SK-N-MC (cell line): ENCODE measurements at places on chromosomes 11 and 22.

- DNase-seq = no peak
Observed at GRCh38 chr11:19187833-19188258, 13.9 kb downstream of the CSRP3 start.

- DNase-seq = no peak
Observed at GRCh38 chr11:121029153-121029552, 5.3 kb downstream of the TBCEL start.

DNA sequence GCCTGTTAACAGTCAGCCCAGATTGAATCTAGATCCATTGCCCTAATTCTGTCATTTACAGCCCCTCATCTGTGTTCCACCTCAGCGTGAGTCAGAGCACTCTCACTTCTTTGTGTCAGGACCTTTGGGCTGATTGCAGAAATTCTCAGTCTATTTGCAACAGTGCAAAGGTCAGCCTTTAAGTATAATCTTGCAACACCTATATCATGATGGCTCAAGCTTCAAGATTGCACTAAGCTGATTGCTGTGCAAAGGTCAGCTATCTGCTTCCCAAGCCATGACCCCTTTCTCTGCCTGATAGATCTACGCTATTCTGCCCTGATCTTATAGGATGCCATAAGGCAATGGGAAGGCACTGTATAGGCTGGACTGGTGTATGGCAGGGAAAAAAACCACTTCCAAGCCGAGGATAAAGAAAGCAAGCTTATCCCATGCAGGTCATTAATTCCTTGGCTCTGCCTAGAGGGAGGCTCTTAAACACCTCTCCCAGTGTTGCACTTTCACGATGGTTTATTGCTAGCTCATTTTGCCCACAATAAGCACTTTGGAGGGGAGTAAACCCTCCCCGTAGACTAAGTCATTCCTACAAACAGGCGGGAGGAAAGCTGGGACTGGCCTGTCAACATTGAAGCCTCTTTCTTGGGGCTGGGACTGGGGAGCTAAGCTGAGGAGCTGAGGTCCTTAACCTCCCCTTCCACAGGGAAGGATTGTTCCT lies 100.6 kb downstream of the RRAS2 start:
- no peak for DNase-seq

- no peak for DNase-seq
Observed at GRCh38 chr11:134342572-134343340, 11.0 kb downstream of the GLB1L2 start.

DNA sequence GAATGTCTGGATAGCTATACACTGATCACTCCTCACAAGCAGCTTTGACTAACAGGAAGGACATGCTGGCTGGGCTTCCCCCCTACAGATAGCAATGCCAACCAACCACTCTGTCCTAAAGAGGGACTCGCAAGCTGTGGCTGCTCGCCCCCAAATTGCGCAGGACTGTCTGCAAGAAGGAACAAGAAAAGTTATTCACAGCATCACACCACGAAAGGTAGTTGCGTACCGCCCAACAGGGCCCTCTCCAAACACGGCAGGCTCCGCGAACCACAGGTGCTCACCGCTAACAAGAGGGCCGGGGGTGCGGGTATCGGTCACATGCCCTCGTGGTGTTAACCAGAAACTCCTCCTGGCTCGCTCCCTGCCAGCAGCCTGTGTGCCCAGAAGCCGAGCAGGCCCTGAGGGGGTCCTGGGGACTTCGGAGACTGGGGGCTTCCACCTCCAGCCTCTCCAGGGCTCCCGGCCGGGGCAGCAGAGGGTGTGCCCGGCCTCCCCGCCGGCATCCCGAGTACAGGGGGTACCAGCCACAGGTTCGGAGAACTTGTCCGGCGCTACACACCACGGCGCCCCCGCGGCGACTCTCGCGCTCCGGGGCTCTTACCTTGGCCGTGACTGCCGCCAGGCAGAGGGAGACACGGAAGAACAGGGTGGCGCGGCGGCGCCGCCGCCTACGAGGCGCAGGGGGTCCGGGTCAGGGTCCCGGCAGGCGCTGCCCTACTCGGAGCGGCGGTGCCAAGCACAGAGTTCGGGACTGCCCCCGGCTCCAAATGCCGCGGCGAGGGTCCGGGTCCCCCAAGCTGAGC lies 682 bp downstream of the LARGE1 start:
- no peak for DNase-seq

- DNase-seq = no peak
Observed at GRCh38 chr11:107564877-107565218, 687 bp downstream of the ALKBH8 start.

- no peak for DNase-seq
Observed at GRCh38 chr11:43947815-43948214, 5.4 kb downstream of the C11orf96 start.

GRCh38 chr11:3370311-3370870 lies 8.6 kb downstream of the ZNF195 start:
- DNase-seq = no peak

GRCh38 chr11:76119779-76120178 lies 86.5 kb downstream of the WNT11 start:
- no peak for DNase-seq

DNA sequence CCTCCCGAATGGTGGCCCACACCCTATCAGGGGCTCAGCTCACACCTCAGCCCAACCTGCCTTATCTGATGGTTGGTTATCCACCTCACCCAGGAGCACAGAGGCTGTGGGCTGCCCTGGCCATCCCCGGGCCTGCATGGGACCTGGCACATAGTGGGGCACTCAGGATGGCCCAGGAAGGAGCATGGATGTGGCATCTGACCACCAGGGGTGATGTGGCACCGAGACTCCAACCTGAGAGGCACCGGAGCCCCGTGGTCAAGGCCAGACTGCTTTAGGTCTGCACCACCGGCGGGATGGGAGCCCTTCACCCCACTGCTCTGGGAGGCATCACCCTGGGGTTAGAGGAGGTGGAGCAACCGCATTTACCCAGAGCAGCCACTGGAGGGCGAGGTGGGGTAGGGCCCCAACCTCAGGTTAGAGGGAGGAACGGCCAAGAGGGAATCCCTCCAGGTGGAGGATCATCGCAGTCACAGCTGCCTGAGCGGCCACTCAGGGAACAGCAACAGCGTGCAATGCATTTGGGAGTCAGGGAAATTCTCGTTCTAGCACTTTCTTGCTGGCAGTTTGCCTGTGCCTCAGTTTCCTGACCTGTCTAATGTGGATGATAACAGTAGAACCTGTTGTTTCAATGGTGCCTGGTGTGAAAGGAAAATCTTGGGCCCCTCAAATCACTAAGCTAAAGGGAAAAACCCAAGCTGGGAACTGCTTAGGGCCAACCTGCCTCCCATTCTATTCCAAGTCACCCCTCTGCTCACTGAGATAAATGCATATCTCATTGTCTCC lies 52.9 kb upstream of the CARS1 start:
- no peak for DNase-seq

- DNase-seq = no peak
Observed at GRCh38 chr11:9849389-9849788, 185.5 kb downstream of the SWAP70 start.

- no peak for DNase-seq
Observed at GRCh38 chr11:61418136-61418535, 11.6 kb downstream of the CPSF7 start.

GRCh38 chr11:100890789-100891188 lies 203.7 kb downstream of the ARHGAP42 start:
- no peak for DNase-seq

- DNase-seq = no peak
Observed at GRCh38 chr11:43952401-43953342, 10.2 kb downstream of the C11orf96 start.

DNA sequence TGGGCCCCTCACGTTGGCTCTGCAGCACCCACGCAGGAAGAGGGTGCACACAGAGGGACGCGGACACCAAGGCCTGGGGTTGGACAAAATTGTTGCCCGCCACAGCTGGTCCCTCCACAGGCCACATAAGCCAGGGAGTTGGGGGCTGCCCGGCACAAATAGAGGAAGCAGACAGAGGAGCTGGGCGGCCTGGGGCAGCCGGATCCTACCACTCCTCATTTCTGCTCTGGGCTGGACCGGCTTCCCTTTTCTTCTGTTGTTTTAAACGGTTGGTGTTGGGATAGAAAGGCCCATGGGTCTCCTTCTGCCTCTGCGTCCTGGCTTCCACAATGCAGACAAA lies 36.4 kb upstream of the LINC01488 start:
- no peak for DNase-seq

DNA sequence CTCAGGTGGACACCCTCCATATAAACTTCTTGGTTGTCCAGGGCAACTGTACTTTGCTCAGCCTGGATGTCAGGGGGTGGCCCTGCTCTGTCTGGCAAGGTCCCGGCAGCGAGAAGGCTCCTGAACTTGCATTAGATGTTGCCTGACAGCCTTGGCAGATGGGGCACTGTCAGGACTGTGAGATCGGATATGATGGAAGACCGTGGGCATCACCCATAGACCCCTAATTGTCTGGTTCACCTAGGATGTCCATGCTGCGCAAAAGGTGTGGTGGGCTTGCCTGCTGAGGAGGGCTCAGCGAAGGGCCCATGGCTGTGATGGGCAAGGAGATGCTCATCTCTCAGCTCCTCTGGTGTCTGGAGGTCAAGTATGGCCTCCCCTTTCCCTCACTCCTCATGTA lies 62.7 kb downstream of the MYO18B start:
- DNase-seq = no peak

GRCh38 chr11:102850973-102851745 lies 7.8 kb upstream of the MMP3 start:
- no peak for DNase-seq

GRCh38 chr22:22423681-22424080 lies 84.9 kb downstream of the ZNF280B start:
- no peak for DNase-seq

DNA sequence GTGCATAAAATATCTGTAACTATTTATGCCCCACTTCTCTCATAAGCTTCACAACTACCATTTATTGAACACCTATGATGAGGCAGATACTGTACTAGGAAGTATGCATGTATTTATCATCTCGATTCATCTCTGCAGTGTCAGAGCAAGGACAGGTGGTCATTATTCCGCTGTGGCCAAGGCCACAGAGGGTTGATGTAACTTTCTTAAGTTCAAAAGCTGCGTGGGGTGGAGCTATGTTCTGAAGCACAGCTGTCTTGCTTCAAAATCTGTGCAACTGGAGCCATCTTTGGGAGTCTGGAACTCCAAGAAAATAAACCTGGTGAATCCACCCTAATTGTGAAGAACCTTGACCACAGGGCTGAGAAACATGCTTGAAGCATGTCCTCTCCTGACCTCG lies 60.2 kb upstream of the HMGXB4 start:
- no peak for DNase-seq

DNA sequence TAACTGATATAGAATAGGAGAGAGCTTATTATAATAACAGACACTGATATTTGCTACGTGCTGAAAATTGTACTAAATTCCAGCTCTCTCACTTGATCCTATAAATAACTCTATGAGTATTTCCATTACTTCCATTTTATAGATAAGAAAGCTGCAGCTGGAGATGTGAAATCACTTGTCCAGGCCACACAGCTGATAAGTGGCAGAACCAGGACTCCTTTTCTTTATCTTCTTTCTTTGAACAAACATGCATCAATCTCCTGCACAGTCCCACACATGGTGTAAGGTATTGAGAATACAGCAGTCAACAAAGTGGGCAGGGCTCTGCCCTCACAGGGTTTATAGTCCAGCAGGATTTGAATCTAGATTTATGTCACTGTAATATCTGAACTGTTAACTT lies 652.1 kb downstream of the NELL1 start:
- DNase-seq = no peak

- no peak for DNase-seq
Observed at GRCh38 chr11:65274735-65275682, 13.2 kb downstream of the POLA2 start.

GRCh38 chr11:130278745-130279144 lies 36.0 kb downstream of the ZBTB44 start:
- no peak for DNase-seq

GRCh38 chr11:2673871-2674471 lies 25.8 kb downstream of the KCNQ1OT1 start:
- DNase-seq = no peak

DNA sequence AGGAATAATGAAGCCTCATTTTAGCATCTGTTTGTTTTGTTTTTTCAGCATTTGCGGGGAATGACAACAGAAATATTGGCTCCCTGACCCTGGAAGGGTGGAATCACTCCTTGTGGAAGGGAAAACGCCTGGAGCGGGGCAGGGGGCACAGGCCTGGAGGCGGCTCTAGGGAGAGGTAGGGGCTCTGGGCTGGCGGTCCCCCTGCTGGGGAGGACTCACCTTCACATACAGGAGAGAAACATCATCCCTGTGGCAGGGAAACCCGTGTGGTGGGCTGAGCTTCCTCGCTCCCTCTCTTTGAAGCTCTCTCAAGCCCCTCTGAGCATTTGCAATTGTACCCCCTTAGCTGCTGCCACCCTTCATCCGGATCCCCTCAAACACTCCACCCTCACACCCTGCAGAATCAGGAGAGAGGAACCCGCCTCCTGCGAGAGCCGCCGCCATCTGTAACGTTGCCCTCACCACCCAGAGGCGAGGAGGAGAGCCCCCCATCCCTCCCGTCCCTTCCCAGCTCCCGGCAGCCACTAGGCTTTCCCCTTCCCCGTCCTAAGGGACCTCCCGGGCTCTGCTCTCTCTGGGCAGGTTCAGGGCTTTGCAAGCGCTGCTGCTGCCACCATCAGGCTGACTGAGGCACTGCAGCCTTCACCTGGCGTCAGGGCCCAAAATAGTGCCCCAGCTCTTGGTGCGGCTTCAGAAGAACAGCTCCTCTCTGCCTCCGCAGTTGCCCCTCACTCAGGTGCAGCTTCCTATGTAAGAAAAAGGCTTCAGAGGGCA lies 10.4 kb downstream of the KIRREL3 start:
- DNase-seq = peak; percentile 34

GRCh38 chr11:132994966-132995365 lies 537.3 kb downstream of the OPCML start:
- no peak for DNase-seq

DNA sequence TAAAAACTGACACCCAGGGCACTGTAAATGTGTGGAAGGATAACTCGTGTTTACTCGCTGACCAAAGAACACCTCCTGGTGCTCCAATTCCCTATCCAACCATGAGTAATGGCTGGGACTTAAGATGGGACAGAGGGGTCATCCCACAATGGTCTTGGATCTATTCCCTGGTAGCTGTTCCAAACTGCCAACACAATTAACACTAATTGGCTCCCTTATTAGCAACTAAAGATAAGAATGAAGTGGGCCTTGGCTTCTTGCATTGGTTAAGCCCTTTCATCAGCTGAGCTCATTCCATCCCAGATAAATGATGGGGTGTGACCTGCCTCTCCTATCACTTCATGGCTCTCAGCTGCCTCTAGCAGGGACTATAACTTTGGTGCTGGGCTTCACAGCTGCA lies 1.5 kb upstream of the SIK3 start:
- no peak for DNase-seq
